ENCODE measurements at places on chromosomes 4 and X.

GRCh38 chr4:88759895-88760290 lies 62.3 kb upstream of the NAP1L5 start:
- DNase-seq: no peak

DNA sequence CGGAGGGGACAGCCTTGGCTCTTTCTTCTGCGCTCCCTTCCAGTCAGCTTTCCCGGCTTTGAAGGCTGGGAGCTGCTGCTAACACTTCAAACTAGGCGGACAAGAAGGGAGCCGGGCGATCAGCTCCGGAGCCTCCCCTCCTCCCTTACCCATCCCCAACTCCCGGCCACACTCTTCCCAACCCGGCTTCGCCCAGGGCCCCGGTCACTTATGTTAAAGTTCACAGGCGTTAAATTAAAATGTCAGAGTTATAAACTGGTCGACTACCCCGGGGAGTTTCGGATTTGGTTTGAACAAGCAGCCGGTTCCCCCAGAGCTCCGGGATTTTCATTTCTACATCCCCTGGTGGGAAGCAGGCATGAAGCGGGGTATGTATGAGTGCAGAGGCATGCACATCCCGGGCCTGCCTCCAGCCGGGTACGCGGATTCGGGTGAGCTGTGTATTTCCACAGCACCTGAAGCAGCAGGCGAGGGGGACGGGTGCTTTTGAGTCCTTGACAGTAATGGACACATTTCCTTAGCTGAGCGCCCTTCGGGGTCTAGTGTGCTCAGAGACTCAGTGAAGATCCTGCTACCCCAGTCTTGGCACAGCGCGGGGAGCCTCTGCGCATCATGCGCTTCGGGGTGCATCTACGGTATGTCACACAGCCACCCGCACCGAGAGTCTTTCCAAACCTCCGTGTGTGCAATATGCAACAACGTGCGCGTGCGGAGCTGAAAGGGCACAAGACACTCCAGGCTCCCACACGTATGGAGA lies 880 bp downstream of the UNC5C start:
- DNase-seq: no peak

- DNase-seq: no peak
These were observed 16.9 kb upstream of the HPRT1 start for GRCh38 chrX:134443020-134443419.

DNA sequence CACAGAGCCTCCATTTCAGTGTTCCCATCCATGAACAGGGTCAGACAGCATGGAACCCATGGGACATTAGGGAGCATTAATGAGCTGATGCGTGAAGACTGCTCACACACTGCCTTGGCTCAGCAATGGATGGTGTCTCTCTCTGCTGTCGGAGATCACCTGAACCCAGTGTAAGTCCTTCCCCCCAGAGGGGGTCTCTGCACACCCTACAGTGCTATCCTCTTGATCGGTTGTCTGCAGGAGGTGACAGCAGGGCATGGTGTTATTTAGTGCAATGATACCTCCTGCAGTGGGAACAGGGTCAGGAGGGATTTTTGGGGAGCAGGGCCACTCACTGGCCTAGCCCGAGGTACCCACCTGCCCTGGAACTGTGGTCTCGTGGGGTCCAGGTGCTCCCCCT lies 25.6 kb downstream of the APELA start:
- DNase-seq: no peak

DNA sequence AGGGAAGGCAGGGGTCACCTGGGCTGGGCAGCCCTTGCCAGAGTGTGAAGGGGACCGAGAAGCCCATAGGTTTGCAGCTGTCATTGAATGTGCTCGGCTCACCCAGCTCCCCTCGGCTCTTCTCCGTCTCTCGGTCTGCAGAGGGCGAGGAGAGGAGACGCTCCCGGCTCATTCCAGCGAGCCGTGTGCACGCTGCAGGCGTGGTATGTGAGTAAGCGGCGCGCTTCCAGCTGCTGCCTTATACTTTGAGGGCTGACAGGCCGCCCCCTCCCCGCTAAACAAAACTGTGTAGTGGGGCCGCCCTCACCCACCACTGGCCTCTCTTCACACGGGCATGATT lies 23.0 kb upstream of the BCORL1 start:
- no peak for DNase-seq

DNA sequence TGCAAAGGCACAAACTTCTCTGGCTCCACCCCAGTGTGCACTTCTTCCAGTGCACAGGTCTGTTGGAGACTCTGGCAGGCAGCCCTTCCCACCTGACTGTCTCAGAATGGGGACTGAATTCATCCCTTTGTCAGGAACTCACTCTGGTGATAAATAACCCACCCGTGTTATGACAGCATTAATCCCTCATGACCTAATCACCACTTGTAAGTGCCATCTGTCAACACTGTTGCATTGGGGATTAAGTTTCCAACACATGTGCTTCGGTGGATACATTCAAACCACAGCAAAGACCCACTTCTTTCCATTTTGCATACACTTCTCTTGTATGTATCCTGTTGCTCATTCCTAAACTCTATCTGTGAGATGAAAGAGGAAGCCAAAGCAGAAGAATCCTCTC lies 1002.9 kb upstream of the IGFBP7 start:
- no peak for DNase-seq
